AG10803 (cell line): ENCODE measurements at places on chromosomes 4 and X.

GRCh38 chr4:117986321-117986720 lies 48.0 kb upstream of the NDST3 start:
- no peak for DNase-seq

GRCh38 chrX:110215411-110215810 lies 102.5 kb downstream of the AMMECR1 start:
- DNase-seq, result peak; percentile 30

DNA sequence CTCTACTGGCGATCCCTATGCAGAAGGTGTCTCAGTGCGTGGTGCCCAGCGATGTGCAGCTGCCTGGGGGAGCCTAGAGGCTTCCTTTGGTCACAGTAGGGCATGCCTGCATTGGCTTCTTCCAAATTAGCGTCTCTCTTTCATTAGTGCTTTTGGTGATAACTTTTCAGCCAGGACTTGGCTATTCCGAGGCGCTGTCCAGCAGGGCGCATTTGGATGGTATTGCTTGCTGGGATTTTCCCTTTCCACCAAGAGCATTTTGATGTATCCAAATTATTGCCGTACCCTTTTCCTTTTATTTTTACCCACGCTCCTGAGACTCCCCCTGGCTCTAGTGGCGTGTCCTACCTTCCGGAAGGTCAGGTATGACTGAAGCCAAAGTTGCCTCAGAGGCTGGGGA lies 101.4 kb downstream of the SORCS2 start:
- DNase-seq, result no peak

GRCh38 chrX:70454441-70455365 lies 10.1 kb downstream of the DLG3 start:
- DNase-seq, result peak; percentile 36

GRCh38 chrX:13750812-13751211 lies 16.3 kb downstream of the OFD1 start:
- no peak for DNase-seq

DNA sequence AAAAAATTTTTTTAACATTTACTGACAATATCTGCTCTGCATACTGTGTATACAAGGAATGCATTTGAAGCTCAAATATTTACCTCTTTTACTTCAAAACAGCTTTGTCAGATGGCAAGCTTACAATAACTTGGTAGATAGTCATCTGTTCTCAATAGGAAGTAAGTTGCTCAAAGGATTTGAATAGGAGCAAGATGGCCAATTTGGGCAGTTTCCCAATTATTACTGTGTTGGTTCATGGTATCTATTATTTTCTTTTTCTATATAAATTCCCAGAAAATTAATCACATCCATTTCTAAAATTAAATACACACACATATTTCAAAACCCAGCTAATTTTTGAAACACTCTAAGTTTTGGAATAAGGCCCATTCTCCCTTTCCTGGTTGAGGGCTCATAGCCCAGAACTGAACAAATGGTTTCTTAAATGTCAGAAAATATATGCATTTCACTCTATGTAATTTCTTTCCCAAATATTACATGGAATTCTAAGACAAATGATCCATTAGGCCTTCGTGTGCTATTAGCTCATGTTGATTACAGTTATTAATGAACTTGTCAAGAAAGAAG lies 60.2 kb upstream of the BLTP1 start:
- no peak for DNase-seq

DNA sequence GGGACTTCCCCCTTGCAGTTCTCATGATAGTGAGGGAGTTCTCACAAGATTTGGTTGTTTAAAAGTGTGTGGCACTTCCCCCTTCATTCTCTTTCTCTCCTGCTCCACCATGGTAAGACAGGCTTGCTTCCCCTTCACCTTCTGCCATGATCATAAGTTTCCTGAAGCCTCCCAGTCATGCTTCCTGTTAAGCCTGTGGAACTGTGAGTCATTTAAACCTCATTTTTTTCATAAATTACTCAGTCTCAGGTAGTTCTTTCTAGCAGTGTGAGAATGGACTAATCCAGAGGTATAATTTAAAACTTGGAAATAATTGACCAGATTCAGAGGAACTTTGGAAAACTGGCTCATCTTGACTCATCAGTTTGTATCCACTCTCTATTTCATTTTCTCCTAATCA lies 129.0 kb downstream of the TMEM47 start:
- DNase-seq, result no peak

DNA sequence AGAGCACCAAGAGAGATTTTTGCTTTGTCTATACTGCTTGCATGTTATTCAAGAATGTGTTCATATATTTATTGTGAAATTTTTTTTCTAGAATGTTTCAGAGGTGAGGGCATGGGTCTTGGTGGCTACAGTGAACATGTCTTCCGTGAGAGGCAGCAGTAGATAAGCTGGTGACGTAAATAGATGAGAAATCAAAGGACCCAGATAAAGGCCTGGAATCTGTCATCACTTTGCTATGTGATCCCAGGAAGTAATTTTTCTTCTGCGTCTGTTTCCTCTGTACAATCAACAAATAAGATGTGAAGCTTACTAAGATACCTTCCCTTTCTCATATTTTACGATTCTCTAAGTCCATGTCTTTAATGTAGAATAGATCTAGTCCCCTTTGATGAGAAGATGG lies 129.1 kb downstream of the COL4A6 start:
- DNase-seq, result no peak

GRCh38 chrX:153761863-153762262 lies 2.2 kb upstream of the PLXNB3 start:
- no peak for DNase-seq

DNA sequence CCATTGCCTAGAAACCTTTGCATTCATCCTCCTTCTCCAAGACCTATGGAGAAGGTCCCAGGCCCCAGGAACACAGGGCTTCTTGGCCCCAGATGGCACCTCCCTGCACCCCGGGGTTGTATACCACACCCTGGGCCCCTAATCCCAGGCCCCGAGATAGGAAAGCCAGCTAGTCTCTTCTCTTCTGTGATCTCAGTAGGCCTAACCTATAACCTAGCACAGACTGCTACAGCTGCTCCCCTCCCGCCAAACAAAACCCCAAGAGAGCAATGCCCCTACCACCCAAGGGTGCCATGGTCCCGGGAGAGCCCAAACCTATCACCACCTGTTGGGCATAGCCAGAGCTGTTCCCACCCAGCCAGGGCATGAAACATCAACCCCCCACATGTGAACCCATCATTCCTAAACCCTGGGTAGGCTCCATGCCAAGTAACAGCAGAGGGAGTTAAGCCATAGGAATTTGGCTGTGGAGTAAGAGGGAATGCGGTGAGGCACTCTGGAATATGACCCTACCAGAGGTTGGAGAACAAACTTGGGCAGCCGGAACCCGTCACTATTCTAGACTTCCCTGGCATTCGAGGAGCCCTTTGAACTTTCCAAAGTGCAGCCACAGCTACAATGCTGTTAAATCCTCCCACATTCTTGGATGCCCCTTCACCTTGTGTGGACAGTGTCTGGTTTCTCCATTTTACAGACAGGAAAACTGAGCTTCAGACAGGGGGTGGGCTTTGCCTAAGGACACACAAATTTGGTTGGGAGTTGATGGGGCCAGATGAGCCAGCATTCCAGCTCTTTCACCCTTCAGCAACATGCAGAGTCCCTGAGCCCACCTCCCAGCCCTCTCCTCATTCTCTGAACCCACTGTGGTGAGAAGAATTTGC lies 10.9 kb upstream of the SASH3 start:
- peak; percentile 12 for DNase-seq

GRCh38 chr4:55407119-55407518 lies 11.4 kb downstream of the TMEM165 start:
- DNase-seq, result no peak

DNA sequence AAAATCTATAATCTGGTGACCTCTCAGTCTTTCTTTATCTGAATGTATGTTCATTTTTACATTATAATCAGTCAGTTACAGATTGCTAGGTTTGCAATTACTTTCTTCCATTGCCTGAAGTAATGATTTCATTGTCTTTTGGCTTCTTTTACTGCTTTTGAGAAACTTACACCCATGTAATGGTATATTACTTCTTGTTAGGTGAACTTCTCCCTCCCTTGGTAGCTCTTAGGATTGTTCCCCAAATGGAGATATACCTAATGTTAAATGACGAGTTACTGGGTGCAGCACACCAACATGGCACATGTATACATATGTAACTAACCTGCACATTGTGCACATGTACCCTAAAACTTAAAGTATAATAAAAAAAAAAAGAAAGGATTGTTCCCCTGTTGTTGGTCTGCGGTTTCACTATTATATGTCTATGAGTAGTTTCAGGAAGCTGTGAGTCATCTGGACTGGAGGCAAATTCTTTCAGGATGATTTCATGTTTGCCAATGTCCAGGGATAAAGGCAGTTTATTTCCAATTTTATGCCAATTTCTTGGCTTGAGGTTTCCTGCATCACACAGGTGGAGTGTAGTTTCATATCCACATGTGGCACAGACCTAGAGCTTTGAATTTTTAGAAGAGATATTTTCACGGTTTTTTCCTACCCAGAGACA lies 21.8 kb downstream of the SPANXC start:
- peak; percentile 61 for DNase-seq
